Stimulated activated CD4-positive, alpha-beta T cell treated with anti-CD3 and anti-CD28 coated beads, Interleukin-15, amount 100 ng/mL, for 1 hour (primary cell): ENCODE measurements at places on chromosomes 2 and 18.

DNA sequence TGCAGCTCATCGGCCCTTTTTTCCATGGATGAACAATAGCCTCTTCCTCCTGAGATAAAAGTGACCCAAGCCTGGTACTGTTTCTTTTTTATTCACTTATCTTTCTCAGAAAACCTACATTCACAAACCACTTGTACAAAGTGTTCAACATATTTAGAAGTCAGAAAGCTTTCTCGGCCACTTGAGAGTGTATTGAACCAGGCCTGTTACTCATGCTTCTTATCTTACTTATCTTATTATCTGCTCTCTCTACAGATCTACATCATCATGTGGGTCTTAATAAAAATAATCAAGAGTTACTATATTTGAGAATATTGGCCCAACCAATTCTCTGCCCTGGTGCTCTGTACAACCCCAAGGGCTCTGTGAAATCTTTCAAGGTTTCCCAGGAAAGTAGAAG lies 242.1 kb downstream of the MREG start:
- DNase-seq = no peak

GRCh38 chr2:226904592-226904991 lies 68.7 kb downstream of the RHBDD1 start:
- DNase-seq = no peak

GRCh38 chr2:214995409-214995808 lies 143.0 kb downstream of the ABCA12 start:
- no peak for DNase-seq

GRCh38 chr18:27699137-27699536 lies 477.8 kb downstream of the CDH2 start:
- DNase-seq = no peak

DNA sequence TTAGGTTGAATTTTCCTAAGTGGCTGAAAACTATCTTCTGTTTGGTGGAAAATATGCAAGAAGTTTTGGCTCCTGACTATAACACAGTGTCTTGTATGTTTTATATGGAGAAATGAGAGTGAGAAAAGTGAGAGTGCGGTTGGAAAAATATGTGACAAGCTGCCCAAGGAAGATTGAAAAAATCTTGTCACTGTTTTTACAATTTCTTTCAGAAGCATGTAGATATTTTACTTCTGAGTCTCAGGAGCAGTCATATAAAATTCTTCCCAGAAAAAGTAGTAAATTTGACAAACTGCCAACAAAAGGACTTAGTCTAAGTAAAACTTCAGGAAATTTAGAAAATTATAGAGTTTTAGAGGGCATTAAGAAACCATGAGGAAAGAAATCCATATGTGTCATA lies 19.4 kb upstream of the RMND5A start:
- DNase-seq = no peak

- DNase-seq = no peak
These were observed 483.9 kb upstream of the TRIB2 start for GRCh38 chr2:12232876-12233275.

GRCh38 chr2:16184945-16185660 lies 244.8 kb downstream of the MYCN start:
- no peak for DNase-seq

- DNase-seq = no peak
These were observed 121.5 kb upstream of the GYPC start for GRCh38 chr2:126534478-126534877.

- no peak for DNase-seq
These were observed 28.1 kb downstream of the MMADHC start for GRCh38 chr2:149559341-149560068.

- DNase-seq = no peak
These were observed 263.8 kb downstream of the LOXHD1 start for GRCh38 chr18:46393230-46393629.

DNA sequence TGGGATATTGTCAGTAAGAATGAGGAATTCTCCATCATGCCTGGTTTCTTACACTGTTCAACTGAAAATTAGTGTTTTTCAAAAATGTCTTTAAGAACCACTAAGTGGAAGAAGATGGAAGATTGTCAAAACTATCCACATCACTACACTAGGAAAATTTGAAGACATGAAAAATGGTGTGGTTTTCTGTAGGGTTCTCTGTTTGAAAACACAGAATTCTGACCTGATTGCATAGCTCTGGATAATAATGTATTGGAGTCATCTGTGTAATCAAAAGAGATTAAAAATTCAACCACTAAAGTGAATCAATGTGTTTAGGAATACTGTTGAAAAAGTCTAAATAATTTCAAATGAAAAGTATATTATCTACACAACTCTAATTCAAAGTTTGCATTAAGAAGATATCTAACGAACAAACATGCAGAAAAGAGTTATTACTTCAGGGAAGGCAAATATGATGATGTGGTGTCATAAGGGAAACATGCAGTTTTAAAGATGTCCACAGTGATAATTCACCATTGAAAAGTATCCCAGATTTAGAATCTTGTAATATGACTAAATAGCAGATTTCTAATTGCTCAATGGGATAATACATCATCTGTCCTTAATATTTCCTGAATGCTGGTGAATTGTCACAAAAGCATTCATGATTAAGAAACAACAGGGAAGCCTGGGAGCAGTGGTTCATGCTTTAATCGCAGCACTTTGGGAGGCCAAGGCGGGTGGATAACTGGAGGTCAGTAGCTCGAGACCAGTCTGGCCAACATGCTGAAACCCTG lies 116.9 kb downstream of the ERBB4 start:
- no peak for DNase-seq

DNA sequence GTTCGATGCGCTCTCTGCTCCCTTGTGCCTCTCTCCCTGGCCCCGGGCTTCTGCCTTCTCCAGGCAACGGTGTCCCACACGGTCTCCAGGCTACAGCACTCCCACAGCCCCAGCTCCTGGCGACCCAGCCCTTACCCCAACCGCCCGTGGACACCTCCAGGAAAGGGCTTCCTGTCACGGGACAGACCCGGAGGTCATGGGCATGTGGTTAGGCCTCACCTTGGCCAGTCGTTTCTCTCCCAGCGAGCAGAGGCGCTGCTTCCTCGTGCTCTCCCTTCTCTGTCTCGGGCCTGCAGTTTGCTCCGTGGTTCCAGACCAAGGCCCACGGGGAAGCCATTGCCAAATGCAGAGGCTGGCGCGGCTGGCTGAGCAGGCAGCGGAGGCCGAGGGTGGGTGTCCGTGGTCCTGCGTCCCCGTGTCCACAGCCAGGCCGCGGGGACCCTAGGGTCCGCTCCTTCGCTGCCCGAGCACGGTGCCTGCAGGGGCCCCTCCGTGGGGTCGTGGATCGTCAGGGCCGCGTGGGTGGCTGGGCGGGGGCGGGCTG lies 61.0 kb upstream of the IL1RL1 start:
- DNase-seq = no peak

- DNase-seq = no peak
These were observed 41.3 kb downstream of the CFAP36 start for GRCh38 chr2:55560855-55561254.

GRCh38 chr2:180535289-180535688 lies 445.1 kb upstream of the UBE2E3 start:
- DNase-seq = no peak

GRCh38 chr2:168686452-168687191 lies 115.8 kb upstream of the NOSTRIN start:
- no peak for DNase-seq

- no peak for DNase-seq
These were observed 24.0 kb upstream of the ARPC2 start for GRCh38 chr2:218192902-218193430.

GRCh38 chr2:10424051-10424450 lies 24.1 kb downstream of the ODC1 start:
- DNase-seq = no peak

- DNase-seq = no peak
These were observed 61.9 kb upstream of the YPEL5 start for GRCh38 chr2:30084915-30085314.

- no peak for DNase-seq
These were observed 28.0 kb upstream of the SMIM21 start for GRCh38 chr18:75455249-75456198.

DNA sequence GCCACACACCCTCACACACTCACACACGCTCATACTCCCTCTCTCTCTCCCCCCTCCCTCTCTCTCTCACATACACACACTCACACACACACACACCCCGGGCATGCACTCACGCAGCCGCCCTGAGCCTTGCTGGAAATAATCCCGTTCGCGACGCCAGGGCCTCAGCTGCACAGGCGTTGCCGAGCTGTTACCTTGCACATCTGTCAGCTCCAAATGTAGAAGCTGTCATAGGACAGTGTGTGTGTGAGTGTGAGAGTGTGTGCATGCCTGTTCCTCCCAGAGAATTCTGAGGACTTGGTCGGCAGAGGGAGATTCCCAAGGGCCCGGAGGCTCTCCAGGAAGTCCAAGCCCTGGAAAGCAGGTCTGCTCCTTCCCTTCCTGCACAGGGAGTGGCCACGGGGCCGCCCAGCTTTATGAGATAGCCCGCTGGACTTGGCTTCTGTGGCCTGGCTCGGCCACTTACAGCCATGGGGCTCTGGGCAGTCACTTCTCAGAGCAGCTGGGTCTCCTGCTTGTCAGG lies 8.6 kb downstream of the SPR start:
- DNase-seq = no peak

DNA sequence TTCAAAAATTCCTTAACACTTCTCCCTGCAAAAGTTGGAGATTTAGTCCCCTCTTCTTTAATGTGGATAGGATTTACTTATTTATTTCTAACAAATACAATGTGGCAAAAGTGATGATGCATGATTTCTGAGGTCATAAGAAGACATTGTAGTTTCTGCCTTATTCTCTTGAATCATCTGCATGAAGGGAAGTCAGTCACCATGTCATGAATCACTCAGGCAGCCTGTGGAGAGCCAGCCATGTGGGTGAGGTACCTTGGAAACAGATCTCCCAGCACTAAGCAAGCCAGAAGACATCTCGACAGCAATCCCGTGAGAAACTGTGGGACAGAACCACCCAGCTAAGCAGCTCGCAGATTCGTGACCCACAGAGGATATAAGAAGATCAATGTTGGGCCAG lies 2.7 kb upstream of the ZC3H8 start:
- no peak for DNase-seq

- DNase-seq = no peak
These were observed 44.4 kb downstream of the CERS6 start for GRCh38 chr2:168500516-168500915.

DNA sequence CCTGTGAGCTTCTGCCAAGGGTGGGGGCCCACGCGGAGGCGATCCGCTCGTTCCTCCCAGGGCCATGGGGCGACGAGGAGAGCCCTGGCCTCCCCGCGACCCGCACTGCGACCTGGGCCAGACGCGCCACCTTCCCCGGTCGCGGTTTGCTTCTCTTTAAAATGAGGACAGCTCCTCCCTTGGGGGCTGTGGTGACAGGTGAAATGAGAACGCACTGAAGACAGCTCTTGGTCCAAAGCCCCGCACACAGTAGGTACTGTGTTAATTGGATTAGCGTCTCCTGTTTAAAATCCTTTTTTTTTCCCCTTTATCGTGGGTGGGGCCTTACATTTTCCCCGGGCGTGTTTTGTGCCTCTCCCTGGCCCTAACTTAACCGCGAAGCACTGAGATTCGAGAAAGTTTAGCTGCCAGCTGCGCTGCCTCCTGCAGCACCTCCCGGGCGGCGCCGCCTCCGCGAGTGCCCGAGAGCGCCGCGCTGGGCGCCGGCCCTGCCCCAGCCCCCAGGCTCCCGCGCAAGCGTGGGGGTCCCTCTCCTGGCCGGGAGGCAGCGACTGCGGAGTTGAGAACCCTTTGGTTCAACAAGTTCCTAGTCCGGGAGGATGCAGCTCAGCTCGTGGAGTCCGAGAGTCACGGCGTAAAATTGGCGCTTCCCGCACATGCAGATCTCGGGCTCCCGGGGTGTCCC lies 1.1 kb downstream of the HPCAL1 start:
- no peak for DNase-seq

DNA sequence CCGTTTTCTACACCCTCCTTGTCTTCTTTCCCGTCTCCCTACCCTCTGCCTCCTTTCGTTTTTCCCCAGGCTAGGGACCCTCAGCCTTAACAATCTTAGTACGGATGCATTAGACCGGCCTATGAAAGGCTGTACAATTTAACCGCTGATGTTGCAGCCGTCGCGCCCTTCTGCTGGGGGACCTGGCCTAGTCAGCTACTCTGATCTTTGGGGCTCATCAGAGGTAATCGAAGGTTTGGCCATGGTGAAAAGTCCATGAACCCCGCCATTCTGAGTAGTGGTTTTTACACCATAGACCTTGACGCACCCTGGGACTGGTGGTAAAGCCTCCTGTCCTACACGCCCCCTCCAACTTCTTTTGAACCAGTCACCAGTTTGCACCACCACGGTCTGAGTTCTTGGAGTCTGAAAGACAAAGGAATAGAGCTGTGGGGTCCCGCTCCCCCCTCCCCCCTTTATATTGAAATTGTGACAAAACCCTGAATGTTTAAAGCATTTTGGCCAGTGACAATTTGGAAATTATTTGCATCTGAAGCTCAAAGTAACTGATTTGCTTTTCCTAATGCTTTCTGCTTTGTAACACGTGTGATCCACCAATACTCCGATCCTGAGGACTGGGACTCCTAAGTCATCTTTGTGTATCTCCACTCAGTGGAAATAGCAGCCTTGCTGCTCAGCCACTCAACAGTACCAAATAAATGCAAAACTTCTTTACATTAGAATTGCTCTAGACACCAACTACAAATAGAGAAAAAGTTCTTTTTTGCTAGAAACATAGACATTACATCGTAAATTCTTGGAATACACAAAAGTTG lies 642 bp upstream of the SRSF7 start:
- no peak for DNase-seq

DNA sequence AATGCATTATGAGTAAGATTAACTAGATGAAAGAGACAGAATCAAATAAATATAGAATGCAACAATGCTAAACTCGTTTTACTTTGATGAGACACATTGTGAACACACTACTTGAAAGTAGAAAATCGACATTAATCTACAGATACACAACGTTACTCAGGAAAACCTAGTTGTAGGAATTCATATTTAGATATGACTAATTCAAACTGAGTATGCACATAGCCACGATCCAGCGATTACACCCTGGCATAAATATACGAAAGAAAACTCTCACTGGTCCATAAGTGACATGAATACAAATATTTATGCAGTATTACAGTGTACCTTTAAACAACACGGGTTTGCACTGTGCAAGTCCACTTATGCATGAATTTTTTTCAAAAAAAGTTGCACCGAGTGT lies 485.6 kb downstream of the TMX3 start:
- DNase-seq = no peak
